Activated CD4-positive, alpha-beta T cell treated with anti-CD3 and anti-CD28 coated beads for 24 hours (primary cell): ENCODE measurements at places on chromosomes 11 and 22.

GRCh38 chr22:49151256-49152126 lies 676.2 kb downstream of the BRD1 start:
- no peak for DNase-seq

GRCh38 chr11:104967534-104968354 lies 630 bp downstream of the CASP4 start:
- DNase-seq: no peak

DNA sequence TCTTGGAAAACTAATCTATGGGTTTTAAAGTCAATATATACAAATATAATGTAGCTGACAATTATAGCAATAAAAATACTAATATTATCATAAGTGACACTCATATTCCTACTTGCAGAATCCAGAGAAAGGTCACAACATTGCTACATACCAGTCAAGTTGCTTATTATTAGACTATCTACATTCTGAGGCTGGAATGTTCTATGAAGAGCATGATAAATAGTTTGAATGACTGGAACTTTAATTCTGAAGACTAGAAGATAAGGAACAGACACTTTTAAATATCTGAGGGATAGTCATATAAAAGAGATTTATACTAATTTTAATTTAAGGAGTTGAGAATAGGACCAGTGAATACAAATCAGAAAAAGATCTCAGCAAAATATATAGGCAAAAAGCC lies 146.0 kb downstream of the GUCY1A2 start:
- DNase-seq: no peak

DNA sequence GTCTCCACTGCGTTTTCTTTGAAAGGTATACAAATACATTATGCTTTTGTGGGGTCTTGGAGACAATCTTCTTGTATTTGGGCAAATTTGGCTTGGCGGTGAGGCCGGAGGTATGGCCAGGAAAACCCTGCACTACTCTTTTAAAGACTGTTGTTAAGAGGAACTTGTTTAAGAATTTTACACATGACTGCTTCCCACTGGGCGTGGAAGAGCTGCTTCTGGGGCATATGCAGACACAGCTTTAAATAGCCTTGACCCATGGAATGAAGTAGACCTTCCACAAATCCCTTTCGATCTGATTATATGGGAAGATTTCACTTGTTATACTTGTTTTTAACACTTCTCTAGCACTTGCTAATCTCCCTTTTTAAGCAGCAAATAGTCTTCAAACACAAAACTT lies 453.6 kb downstream of the MN1 start:
- no peak for DNase-seq

DNA sequence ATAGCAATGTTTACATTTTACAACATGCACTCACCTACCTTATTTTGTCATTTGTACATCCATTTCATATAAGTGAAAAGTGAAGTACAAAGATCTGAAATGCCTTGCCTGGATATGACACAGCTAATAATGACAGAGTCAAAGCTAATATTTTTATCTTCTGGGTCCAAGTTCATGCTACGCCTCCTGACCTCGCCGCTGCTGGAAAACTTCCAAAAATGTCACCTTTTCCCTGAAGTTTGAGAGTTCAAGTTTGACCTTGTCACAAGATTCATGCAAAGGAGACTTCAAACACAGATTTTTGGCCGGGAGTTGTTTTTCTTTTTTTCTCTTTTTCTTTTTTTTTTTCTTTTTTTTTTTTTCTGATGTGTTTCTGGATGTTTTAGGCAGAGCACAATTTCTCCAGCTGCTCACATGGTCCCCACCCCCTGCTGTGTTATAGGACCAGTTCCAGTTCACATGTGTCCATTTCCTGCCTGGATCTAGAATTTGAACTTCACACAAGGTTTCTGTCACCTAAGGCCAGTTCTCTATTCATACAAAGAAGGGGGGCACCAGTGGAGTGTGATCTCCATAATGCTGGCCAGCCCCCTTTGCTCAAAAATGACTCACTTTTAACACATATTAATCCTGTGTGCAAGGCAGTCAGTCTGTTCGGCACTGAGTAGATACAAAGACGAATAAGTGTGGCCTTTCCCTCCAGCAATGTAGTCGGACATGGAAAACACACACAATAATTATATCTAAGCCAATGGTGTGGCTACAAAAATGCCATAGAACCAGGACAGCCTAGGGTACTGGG lies 546.8 kb downstream of the BUD13 start:
- no peak for DNase-seq
